ENCODE measurements at places on chromosomes 4 and X. TPM values are rescaled to one million over a fixed set of nuclear protein-coding genes. Genes with fewer than 3 reads are reported as not detected.

The DGAT2L6 gene
- not detected for total RNA-seq

DNA sequence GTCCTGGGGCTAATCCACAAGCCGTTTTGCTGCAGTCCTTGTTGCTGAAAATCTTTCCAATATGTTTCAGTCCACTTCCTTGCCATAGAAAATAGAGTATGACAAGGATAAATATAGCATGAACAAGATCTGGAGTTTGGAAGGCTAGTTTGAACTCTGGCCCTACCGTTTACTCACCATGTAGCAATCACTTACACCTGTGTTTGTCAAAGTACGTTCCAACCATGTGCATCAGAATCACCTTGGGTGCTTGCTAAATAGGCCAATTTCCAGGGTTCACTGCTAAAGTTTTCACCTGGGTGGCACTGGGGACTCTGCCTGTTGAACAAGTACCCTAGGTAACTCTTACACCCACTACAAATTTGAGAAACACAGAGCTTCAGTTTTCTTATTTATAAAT lies 188.9 kb downstream of the ENOX2 start:
- H3K27ac ChIP-seq: no peak overlapping the region
- H3K4me3 ChIP-seq: no peak overlapping the region
- no peaks in the 10 kb centered on the region for H3K4me1 ChIP-seq

The FRMPD3 gene
- not detected for total RNA-seq

The NEUROG2 gene
- total RNA-seq: 0.11 TPM

- no peak for DNase-seq
- H3K4me1 ChIP-seq: no peaks in the 10 kb centered on the region
- H3K27me3 ChIP-seq: no peaks in the 10 kb centered on the region
- H3K27ac ChIP-seq: no peak overlapping the region
These were observed 944.4 kb upstream of the GRID2 start for GRCh38 chr4:91359041-91360031.

DNA sequence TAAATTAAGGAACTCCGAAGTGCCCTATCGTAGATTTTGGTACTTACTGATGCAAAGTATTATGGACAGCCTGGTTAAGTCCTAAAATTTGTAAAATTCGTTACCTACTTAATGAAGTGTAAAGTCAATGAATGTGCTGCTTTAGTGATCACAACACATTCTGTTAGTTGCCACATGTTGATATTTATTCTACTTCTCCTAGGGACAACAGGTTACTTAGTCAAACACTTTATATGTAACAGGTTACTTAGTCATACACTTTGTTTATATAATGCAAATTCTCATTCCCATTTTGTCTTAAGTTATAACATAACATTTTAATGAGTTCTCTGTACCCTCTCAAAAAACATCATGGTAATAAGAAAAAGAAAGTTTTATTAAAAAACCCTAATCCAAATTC lies 643.0 kb upstream of the FTHL17 start:
- DNase-seq: no peak
- H3K4me1 ChIP-seq: no peaks in the 10 kb centered on the region
- H3K27ac ChIP-seq: no peak overlapping the region

- H3K4me1 ChIP-seq: no peaks in the 10 kb centered on the region
- no peak overlapping the region for H3K27ac ChIP-seq
- DNase-seq: no peak
- H3K36me3 ChIP-seq: no peaks in the 10 kb centered on the region
- no peak overlapping the region for H3K4me3 ChIP-seq
These were observed 310.3 kb downstream of the EVC2 start for GRCh38 chr4:5398056-5398455.

Measured in activated CD4-positive, alpha-beta T cell treated with anti-CD3 and anti-CD28 coated beads for 36 hours (primary cell).